ENCODE measurements at places on chromosomes 1 and 21.

DNA sequence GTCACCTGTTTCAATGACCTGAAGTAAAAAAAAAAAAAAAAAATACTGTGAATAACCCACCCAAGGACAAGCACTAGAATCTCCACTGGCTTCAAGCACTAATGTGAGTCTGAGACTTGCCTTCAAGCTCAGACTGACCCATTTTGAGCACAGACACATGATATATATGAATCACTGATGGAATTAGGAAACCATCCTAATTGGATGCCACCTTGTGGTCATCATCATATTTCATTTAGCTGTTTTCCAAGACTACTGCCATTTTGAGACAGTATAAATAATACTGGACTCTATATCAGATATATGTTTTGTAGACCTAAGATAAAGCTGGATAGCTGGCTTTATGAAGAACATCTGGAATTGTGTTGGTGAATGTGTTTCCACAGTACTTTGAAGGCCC is 1232.0 kb downstream of the KCNT2 start:
- DNase-seq = no peak

DNA sequence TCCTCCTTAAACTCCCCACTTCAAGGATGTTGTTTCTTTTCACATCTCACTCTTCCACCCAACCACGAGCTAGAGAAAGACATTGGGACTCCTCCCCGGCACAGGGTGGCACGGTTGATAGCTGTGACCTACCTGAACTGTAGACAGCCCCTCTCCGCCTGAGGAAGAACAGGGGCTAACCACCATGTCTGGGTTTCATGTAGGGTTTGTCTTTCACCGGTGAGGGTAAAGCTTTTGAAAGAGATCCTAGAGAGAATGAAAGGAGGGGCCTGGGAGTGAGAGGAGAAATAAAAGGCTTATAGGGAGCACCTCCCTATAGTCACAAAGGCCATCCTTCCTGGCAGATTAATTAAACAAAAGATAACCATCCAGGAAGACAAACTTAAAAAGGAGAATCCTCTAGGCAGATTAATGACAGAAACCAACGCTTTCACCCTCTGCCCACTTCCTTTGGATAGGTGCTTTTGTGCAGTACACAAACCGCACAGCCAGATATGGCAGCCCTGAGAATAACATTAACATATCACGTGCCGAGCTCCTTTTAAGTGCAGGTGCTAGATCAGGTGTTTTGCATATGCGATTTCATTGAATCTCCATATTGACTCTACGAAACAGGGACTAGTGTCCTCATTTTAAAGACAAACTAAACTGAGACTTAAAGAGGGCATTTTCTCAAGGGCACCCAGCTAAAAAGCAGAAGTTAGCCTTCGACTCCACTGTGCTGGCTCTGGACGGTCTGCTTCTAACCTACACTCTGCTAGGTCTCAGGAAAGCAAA is 178.1 kb upstream of the RUNX1 start:
- DNase-seq = peak; percentile 43

DNA sequence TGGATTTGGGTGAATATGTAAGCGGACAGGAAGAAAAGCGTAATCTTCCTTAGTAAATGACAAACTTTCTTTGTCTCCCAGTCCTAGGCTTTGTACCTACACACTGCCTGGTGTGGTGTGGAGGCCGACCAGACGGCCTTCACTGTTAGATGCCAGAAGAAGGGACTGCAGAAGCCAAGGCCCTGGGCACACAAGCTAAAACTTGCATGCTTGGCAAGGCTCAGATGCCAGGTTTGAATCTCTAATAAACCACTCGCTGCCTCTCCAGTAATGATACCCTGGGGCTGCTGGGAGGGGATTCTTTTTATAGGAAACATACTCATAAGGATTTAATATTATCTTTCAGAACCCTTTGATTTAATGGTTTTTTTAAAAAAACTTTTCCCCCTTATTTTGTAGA is 263.8 kb downstream of the PTPRC start:
- no peak for DNase-seq

DNA sequence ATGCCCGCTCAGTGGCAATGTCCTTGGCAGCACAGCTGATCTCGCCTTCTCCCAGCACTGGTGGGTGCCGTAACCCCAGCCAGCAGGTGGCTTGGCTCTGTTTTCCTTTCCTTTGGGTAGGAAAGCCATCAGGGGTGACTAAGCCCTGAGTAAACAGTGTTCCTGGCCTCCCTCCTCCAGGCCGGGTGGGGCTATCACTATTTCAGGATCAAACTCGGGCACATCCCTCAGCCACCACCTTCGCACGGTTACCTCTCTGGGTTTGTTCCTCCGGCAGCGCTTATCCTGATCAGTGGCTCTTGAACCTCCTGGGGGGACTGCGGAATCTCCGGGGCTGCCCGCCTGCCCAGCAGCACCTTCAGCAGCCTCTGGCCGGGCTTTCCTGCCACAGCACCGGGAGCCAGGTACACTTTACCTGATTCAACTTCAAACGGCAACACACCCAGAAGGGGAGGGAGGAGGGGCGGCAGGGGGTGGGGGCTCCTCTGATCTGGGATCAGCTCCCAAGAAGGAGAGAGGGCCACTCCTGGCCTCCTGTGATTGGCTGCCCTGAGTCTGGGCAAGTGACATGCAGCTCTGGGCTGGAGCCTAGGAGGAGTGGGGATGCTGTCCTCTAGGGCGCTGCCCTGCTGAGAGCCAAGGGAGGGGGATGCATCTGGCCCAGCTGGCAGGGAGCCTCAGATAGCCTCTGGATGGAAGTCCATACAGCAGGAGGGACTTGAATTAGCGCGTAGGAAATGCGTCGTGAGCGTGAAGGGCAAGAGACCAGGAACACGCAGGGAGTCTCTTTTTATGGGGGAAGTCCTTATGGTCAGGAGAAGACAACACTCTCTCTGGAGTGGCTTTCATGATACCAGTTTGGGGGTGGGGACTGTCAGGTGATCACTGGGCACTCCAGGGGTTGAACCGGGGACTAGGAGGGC is at the start of gene ASCL5:
TSS of gene ASCL5 (minus strand) at position 353 of the 923 bp plus-strand sequence. CDS start 11,812 bp downstream, outside the sequence.
- no peak for DNase-seq

DNA sequence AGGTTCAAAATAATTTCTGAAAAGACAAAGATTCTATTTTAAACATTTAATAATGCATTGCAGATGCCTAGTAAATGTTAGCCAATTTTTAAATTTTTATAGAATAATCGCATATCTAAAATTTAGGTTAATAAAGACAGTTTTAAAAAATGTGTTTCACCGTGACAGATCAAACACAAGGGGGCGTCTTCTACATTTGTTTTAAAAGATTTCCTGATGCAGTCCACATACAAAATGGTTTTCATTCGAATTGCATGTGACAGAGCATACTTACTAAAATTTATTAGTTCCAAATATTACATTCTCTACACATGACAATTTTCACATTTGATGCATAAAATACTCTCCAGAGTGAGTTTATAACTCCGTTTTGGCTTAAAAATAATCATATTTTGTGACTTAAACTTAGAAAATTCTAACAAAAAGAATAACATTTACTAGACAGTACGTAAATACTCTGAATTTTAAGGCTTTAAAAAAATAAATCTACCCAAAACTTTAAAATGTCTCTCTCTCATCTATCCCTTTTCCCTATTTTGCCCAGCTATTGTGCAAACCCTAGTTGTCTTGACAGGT is 75.5 kb downstream of the ADAMTS1 start:
- DNase-seq = no peak

DNA sequence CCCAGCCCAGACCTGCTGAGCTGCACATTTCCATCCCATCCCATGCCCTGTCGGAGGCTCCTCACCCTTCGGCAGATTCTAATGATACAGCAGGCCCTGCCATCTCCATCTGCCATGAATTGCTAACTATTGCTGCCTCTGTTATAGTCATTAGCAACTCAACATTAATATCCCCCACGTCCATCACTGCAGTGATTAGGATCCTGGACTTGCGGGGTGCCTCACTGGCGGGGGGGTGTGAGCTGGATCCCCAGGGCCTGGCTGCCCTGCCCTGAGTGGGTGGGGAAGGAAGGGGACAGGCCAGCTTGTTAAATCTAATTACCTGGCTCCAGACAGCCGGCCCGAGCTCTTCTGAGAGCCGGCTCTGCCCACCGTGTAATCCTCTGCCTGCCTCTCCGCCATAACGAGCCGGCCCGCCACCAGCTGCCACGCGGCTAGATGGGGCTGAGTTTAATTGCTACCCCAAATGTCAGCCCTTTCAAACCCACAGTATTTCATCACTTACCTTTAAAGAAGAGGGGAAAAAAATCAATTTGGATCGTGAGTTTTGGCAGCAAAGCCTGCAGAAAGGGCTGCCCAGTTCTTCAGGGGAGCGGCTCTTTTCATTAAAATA is 227.3 kb upstream of the CSF3R start:
- DNase-seq = no peak

- no peak for DNase-seq
Observed at GRCh38 chr21:26850116-26850643, 5.0 kb upstream of the ADAMTS1 start.

GRCh38 chr1:246338546-246338945 is 168.5 kb downstream of the SMYD3 start:
- no peak for DNase-seq

DNA sequence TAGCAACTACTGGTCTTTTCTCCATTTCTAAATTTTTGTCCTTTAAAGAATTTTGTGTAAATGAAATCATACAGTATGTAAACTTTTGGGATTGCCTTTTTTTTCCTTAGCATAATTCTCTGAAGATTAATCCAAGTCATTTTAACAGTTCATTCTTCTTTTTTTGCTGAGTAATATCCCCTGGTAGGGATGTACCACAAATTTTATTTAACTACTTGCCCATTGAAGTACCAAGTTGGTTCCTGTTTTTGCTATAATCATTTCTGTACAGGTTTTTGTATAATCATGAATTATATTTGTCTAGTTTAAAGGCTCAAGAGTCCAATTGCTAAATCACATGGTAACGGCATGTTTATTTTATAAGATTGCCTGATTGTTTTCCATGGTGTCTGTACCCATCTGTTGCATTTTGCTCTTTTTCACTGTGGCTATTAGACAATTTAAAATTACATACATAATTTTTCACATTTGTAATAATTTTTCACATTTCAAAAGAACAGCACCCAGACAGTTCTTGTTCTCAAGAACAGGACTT is 891.1 kb downstream of the USP25 start:
- no peak for DNase-seq

GRCh38 chr1:103247517-103247916 is 139.2 kb upstream of the COL11A1 start:
- DNase-seq = no peak

GRCh38 chr1:212034516-212035122 is 738 bp downstream of the INTS7 start:
- DNase-seq = no peak

- DNase-seq = no peak
Observed at GRCh38 chr1:56854521-56855099, at the start of gene C8A. Gene C8A, plus strand, starts transcription at chr1:56854797. Its CDS starts 105 bp downstream, at chr1:56854902.

DNA sequence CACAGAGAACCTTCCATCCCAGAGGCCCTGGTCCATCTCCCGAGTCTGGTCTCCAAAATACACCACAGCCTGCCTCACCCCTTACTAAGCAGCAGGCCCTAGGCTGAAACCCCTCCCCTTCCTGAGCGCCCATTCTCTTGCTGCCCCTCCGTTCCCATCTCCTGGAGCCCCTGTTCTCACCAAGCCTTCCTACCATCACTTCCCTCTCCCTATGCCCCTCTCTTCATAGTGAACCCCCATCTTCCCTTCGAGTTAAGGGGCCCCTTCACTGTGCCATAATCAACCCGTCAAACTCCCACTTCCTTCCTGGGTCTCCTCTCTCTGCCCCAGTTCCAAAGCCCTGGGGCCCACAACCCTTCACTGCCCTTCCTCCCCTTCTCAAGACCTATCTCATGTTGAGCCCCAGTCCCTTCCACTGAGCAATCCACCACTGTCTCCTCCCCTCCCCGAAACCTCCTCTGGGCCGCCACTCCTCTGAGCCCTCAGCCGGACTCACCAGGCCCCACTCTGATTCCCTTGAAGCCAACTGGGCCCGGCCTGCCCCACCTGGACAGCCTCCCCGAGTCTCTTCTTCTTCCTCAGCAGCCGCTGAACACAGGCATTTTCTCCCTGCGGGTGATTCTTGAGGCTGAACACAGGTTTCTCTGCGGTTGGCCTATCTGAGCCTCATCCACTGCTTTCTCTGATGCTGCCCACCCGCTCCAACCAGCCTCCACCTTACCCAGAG is 42.2 kb upstream of the WASF2 start:
- DNase-seq = no peak

DNA sequence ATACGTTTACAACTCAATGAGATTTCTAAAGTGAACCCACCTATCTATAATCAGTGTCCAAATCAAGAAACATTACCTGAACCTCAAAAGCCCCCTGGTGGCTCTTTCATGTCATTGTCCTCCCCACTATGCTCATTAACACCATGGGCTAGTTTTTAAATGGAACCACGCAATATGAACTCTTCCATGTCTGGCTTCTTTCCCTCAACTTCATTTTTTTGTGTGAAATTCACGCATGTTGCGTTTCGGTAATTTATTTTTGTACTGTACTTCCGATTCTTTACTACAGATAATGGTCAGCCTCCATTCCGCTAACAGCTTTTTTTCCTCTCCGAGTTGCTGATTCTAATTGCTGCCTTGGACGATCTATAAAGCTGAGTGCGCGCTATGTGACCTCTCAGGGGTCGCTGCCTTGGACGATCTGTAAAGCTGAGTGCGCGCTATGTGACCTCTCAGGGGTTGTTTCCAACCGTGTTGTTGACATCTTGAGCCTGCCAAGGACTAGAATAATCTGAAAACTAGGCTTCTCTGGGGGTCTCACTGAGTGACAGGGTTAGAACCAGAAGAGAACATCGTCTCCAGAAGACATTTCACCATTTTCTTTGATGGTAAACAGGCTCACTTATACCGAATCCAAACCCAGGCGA is 1.1 kb upstream of the CACYBP start:
- no peak for DNase-seq

DNA sequence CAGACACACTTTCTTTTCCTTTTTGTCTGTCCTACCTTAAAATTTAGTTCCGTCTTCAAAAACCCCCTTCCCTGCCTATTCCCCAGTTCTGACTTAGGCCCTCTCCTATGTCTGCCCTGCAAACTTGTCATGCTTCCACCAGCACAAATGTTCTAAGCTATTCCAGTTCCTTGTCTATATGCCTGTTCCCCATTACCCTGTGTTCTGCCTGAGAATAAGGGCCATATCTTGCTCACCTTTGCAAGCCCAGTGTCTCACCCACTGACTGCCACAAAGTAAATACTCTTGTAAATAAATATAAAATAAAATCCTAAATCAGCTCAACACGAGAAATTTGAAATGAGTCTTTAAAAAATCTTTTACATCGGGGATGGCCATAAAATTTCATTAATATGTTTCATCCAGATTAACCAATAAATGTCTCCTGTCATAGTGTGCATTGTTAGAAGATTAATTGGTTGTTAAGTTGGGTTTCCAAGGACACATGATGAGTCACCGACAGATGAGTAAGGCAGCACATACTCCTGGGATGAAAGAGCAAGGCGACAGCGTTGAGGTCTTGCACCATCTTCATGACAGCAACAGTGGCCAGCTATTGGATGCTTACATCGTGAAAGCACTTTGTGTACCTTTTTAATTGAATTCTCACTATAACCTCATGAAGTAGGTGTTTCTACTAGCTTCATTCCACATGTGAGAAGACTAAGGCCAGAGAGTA is 92.6 kb upstream of the NGF start:
- DNase-seq = no peak
